SK-N-SH treated with all-trans-retinoic acid at 6 μM for 48 hours (cell line): ENCODE measurements at places on chromosomes 4 and X.
A peak's percentile ranks its signal among the peaks of the same experiment; 100 is the strongest.

DNA sequence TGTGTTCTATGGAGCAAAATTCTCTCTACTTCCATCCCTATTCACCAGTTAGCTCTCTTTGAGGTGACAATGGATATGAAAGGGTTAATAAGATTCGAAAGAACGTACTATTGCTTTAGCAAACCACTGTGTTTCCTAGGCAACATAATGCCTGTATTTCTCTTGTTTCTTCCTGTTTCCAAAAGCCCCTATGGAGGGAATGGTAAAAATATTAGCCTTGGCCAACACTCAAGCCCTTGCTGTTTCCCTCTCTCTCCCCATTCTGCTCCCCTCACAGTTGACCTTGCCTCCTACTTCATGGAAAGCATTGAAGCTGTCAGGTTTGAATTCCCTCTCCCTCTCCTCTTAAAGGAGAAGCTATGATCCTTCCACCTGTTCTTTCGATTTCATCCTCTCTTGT is 9.6 kb upstream of the PGRMC1 start:
- ATAC-seq, result no peak

- ATAC-seq, result no peak
These were observed 15.6 kb upstream of the TAB3 start for GRCh38 chrX:30904632-30905031.

DNA sequence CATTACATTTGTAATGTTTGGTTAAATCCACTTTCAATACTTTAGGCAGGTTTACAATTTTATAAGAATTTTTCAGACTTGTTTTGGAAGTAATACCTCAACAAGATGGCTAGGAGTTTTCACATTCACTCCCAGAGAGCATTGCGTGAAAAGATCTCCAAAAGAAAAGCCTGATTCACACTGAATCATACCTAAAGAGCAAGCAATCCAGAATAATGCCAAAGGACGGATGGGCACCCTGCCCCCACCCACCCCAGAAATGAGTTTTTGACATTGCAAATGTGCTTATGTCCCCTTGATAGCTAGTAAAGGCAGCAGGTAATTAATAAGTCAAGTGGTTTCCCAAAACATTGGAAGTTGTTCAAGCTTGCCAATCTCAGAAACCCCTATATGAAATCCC is 557.7 kb upstream of the TENM3 start:
- ATAC-seq, result peak; percentile 72

DNA sequence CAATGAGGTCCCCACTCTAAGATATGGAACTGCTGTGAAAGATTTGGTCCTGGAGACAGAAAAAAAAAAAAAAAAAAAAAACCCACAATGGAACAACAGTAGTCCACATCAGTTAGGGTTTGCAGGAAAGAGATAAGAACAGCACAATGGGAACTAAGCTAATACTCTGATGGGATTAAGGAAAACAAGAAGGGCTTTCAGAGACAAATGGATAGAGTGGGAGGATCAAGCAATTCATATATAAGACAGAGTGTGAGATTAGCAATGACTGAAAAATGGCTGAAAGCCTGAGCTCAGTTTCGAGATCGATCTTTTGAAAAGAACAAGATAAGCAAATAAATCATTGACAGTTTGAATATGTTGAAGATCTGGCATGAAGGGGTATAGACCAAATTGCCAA is 188.4 kb upstream of the TRPC5 start:
- no peak for ATAC-seq

DNA sequence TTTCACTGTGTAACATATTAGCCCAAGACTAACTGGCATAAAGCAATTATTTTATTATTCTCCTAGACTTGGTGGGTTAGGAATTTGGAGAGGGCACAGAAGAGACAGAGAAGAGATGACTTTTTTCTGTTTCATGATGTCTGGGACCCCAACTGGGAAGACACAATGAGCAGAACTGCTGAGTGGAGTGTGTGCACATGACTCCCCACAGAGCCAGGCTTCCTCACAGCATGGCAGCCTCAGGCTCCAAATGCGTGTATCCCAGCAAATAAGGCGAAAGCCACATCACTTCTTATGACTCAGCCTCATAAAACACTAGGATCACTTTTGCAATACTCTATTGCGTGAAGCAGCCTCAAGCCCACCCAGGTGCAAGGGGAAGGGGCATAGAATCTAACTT is 68.4 kb downstream of the MFAP3L start:
- ATAC-seq, result no peak

DNA sequence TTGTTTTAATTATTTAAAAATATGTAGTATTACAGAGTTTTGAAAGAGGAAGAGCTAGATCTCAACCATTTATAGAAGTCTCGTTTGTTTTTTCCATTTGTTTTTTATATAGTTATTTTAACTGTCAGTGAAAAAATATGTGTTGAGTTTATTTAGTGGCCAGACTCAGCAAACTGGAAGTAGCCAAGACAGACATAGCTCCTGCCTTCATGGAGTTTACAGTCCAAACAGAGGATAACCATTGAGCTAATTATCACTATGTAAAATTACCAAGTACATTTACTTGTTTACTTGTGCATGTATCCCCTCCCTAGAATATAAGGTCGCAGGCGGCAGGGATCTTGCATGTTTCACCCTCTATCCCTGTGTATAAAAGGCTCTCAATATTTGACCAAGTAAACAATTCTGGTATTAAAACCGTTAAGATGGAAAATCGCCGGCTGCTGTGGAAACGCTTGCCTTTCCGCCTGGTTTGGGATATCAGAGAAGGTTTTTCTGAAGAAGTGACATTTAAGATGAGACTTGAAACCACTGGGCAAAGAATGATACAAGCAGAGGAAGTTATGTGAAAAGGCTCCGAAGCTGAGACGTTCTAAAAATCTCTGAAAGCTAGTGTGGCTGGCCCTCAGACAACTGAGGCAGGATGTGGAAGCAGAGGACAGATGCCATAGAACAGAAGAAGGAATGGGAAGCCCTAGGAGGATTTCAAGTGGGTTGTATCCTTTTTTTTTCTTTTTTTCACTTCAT is 1.3 kb upstream of the CCNI start:
- no peak for ATAC-seq

DNA sequence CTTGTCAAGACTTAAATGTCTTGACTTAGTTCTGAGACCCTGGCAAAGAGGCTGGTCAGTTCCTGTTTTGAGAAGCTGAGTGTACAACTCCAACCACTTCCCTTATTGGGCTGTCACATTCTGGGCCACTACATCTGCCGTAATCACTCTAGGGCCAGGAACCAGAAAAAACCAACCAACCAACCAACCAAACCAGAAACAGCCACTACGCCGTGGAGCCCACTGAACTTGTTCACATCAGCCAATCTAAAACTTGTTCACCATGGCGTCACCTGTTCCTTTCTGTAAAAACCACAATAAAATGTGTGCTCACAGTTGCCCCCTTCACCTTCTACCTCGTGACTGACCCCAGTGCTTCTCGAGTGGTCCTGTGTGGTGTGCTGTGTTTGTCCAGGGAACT is 107.3 kb downstream of the JADE1 start:
- ATAC-seq, result no peak

DNA sequence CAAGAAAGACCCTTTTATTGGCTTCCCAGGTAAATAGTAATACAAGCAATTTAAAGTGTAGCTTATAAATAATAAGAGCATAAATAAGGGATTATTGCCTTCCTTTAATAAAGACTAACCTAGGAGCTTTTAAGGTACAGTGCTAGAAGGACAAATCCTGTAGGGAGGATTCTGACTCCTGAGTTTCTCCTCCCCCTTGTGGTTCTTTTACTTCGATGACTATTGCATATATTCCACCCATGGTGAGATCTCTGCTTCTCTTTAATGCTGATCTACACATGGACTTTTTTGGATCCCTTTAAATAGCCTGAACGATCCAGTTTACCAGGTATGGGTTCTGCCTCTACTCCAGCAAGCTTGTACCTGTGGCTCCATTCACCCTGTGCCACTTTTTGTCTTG is 2.5 kb downstream of the GALNT7 start:
- ATAC-seq, result peak; percentile 28; the same call in 2 of the 3 replicates

DNA sequence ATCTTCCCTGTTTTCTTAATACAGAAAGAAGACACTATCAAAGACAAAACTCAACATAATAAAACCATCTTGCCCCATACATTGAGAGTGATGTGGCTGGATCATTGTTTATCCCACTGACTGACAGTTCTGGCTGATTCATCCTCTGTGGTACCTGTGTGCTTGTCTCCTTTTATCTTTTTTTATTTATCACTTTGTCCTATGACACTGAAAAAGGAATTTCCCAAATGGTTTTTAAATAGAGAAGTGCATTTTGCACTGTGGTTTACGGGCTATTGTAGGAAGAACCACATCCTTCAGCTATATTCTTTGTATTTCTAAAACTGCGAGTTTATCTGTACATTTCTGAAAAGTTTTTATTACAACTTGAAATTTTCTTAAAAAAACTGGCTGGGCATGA is 15.0 kb downstream of the TTC29 start:
- ATAC-seq, result no peak

- no peak for ATAC-seq
These were observed 5.5 kb downstream of the ARL9 start for GRCh38 chr4:56511098-56511497.
